ENCODE measurements at places on chromosomes 2 and 18.

GRCh38 chr2:75586971-75587370 lies 26.2 kb upstream of the EVA1A start:
- DNase-seq: no peak

DNA sequence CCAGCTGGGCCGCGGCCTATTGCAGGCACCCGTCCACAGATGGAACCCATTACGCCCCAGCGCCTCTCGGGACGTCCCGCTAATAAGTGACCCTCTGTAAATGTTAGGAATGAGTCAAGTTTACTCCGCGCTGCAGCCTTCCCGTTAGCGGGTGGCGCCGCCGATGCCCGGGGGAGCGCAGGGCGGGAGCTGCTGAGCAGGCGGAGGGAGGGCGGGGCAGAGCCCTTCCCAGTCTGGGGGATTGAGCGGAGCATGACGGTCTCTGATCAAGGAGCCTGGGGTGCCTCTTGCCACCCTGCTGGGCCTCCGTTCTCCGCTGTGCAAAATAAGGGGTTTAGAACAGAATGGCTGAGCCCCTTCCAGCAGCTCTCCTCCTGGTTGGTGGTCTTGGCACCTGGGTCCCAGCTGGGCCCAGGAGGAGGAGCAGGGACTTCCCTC lies 10.5 kb downstream of the CROCC2 start:
- no peak for DNase-seq

DNA sequence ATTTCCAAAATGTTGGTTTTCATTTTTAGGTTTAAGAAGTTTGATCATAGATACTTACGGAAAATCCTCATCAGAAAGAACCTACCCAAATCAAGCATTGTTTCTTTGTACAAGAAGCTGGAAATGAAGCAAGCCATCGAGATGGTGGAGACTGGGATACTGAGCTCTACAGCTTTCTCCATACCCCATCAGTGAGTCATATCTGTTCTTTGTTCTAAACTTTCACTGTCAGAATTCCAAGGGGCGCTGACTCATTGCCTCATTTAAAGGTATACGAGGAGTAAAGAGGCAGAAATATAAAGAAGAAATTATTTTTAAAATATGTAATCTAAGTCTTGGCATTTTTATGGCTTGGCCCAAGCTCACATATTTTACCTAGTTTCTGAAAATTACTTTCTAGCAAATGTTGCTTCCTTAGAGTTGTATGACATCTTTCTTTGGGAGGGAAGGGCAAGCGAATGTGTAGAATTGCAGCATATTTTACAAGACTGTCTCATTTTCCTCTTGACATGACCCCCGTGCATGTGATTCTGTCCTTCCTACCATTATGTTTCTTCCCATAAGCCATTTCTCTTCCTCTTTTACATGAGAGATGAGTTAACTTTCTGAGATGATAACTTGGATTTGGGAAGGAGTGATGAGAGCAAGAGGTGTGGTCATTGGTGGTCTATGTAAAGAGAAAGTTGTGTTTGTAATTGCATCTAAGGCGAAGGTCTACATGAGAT lies 41.2 kb downstream of the SLC9A4 start:
- no peak for DNase-seq

GRCh38 chr18:3710712-3711301 lies 260.8 kb downstream of the TGIF1 start:
- DNase-seq: no peak

DNA sequence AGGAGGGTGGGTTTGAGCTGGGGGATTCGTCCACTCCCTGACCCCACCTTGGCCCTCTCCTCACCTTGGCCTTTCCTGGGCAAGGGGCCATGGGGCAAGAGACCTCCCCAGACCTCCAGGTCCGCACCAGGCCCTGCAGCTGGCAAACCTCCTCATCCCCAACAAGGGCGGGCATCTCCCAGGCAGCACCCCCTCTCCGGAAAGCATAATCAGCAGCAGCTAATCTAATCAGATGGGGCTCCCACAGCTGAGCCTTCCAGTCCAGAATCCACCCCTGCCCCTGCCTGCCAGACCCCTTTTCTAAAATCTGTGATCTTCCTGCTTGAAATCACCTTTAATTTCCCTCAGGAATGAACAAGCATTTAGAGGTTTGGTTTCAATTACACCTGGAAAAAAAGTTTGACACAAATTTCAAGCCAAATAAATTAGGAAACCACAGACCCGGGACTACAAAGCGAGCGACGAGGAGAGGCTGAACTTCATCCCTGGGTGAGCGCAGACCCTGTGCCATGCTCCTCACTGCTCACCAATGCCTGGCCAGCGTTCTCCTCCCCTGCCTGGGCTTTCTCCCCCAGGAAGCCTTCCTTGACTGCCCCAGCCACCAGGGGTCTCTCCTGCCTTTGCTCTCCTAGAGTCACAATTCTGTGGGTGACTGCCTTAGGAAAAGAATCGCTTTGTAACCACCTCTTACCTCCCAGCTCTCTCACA lies 143.0 kb upstream of the MYCN start:
- DNase-seq: no peak

DNA sequence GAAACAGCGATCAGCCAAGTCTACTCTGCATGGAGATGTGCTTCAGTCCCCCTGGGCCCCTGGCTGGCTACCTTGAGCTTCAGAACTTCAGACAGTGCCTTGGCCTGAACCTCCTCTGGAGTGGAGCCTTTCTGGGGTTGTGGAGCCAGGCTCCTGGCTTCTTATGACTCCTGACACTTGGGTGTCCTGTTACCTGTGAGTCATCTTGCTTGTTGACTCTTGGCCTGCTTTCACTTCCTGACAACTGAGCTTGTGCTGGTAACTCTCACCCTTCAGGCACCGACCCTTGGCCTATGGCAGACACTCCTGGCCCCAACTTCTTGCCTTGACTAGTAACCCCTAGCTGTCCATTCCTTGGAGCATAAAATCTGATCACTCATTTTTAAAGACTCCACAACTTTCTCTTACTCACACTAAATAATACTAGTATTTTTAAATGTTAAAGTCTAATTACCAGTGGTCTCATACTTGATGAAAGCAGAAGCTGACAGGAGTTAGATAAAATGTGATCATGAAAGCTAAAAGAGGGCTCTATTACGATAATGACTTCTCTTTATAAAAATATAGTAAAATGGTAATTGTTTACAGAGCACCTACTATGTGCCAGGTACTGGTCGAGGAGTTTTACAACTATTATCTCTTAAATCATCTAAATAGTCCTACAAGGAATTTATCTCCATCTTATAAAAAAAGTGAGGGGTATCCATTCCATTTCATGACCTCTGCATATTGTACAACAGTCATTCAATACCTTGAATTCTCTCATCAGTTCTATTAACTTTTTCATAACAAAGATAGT lies 46.3 kb upstream of the VIT start:
- no peak for DNase-seq

GRCh38 chr2:222903234-222904220 lies 42.7 kb downstream of the ACSL3 start:
- no peak for DNase-seq

- DNase-seq: no peak
These were observed 121.5 kb upstream of the NABP1 start for GRCh38 chr2:191556463-191556862.

All from activated T-helper 1 cell treated with anti-CD3 and anti-CD28 coated beads, Interleukin-2, amount 50 U/mL, for 16 hours (primary cell).